LoVo (cell line): ENCODE measurements at places on chromosomes 2 and 18.

- no peak for DNase-seq
These were observed 21.5 kb downstream of the IL1RN start for GRCh38 chr2:113148606-113149552.

DNA sequence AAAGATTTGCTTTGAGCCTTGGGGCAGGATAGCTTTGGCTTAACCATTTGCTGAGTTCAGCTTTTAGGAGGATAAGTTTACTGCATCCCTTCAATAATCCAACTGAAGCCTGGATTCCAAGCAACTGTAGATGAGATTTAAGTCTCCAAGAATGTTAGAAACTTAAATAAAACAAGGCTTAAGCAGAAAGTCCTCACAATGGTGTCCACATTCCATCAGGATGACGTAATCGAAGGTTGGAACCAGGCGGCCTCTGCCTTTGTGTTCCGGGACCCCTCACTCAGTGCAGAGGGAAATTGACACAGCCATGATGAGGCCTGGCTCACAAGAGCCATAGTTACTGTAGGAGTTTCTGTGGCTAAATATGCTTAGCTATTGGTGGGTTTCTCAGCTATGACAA, 260.4 kb downstream of the LPIN1 start:
- DNase-seq: no peak

GRCh38 chr2:238108423-238109183, 8.5 kb downstream of the ESPNL start:
- DNase-seq: no peak

GRCh38 chr2:209696836-209697711, 74.6 kb upstream of the UNC80 start:
- DNase-seq: no peak

DNA sequence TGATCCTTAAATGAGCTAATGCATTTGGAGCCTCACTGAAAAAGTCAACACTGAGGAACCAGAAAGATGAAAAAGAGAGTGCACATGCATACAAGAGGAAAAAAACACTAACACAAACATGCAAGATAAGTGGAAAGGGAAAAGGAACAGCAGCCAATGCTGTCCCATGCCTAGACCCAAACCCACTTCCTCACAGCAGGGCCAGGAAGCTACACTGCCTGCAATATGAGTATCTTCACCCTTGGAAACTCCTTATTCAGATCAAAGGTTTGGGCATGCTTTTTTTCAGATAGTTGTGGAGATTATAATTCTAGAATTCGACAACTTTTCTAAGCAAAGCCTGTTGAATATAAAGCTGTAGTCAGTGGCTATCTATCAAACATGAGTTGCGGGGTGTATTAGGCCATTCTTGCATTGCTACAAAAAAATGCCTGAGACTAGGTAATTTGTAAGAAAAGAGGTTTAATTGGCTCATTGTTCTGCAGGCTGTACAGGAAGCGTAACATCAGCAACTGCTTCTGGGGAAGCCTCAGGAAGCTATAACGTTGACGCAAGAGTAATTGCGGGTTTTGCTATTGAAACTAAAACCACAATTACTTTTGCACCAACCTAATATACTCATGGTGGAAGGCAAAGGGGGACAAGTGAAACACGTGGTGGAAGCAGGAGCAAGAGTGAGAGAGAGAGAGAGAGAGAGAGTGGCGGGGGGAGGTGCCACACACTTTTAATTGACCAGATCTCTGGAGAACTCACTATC, 138.2 kb downstream of the MBD2 start:
- no peak for DNase-seq

DNA sequence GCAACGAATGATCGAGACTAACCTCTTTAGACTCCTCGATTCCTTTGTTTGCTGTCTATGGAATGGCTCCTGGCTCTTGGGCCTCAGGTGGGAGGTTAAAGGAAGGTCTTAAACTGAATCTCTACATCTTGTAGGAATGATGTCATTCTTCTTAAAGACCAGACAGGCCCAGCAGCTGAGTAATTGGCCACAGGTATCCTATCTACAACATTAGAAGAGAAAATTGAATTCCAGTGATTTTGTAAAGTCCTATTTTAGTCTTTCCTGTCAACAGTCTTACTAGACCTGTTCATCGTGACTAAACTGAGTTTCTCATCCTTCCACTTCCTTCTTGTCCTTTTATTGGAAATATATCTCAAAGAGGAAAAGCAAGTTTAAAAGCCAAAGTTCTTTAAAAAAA, 274.8 kb downstream of the ALPK2 start:
- no peak for DNase-seq

DNA sequence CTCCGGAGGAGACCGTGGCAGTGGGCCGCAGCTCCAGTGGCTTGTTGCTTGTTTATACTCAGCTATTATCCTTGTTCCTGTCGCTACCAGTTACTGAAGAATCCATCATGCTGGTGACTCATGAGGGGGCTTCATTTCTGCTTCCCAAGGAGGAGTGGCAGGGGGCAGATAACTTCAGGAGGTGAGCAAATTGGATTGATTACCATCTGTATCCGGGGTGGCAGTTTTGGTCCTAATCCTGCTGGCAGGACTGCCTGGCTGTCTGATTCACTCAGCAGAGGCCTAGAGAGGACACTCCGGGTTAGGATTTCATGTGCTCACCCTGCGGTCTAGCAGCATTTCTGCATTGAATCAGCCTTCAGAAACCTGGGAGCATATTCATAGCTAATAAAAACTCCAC, 230.0 kb downstream of the ACTR3 start:
- no peak for DNase-seq

- no peak for DNase-seq
These were observed 48.9 kb downstream of the STK25 start for GRCh38 chr2:241459520-241459919.

GRCh38 chr2:72917138-72917876, at the start of gene EMX1:
Gene EMX1, plus strand, starts transcription at chr2:72917519. Its CDS starts 334 bp downstream, at chr2:72917853.
- DNase-seq: peak; percentile 83

DNA sequence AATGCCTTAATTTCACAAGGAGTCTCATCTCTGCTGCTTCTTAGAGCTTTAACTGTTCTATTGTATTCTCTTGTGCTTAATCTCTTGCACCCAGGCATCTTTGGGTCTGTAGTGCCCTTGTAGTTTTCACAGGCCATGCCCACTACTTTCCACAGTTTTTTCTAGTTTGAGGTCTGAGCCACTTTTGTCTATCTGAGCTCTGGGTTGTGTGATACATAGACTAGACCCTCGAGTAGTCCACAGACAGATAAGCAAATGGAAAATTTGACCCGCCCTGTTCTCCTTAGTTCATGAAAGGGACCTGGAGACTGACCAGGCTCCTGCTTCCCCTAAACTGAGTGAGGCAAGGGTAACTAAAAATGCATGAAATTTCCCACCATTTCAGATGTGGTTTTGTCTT, 466.8 kb upstream of the ZEB2 start:
- DNase-seq: no peak

DNA sequence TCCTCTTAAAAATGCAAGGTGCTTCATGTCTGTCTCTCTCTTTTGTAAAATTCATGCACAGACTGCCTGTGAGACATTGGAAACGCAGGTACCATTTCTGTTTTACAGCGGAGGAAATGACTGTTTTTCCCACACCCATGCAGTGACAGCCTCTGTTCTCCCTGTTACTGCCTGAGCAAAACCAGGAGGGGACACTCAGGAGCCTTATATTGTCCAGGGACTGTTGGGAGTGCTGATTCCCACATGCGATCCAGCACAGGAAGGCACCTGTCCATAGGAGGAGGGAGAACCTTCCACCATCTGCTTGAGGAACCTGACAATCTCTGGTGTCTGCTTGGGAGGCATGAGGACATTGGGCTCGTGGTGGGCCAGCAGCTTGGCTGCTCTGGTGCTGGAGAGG, 36.9 kb upstream of the RAB6D start:
- no peak for DNase-seq

DNA sequence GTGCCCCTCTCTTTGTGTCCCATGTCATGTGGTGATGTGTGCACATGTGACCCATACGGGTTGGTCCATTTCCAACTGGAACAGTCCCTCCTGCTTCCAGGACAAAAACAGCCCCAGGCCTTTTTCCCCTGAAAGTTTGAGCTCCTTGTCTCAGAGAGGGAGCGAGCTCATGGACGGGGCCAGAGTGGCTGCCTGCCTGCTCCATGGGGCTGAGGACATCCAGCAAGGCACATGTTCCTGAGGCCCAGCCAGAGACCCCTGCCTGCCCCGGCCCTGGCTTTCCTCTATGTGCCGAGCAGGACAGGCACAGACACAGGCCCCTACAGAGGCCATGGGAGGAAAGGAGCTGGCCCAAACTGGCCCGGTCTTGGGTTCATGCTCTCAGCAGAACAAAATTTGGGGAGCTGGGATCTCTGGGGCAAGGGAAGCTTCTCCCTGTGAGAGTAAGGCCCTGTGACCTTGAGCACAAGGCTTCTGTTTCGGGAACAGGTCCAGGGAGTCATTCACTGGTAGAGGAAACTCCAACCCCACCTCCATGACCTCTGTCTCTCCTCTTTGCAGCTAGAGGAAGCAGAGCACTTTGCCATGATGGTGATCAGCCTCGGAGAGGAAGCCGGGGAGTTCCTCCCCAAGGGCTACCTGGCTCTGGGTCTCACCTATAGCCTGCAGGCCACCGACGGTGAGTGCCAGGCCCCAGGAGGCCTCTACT, 105.8 kb upstream of the MCFD2 start:
- DNase-seq: no peak

DNA sequence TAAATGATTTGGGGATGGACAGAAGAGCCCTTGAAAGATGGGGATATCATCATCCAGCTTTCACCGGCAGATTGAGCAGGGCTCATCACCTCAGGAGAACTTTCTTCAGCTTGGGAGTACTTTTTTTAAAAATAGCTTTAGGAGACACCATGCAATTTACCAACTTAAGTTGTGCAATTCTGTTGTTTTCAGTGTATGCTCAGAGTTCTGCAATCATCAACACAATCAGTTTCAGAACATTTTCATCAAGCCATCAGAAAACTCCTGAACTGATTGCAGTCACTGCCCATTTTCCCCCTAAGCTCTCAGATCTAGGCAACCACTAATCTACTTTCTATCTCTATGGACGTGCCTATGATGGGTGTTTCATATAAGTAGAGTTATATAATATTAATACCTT, 117.7 kb downstream of the CRIM1 start:
- DNase-seq: no peak

DNA sequence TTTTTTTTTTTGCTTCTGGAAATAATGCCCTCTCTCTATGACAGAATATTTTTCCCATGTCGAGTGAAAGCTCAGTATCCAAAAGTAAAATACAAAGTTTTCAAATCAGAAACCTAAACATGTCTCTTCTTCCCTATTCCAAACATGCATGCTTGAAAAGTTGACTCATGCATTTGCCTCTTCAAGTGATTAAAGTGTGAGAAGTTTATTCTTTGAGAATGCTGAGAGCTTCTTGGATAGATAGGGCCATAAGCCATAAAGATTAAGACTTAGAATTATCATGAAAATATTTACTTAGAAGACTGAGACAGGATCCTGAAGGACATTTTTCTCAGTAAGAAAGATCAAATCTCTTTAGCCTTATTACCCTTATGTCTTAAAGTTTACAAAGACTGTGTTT, 98.6 kb upstream of the EPB41L5 start:
- DNase-seq: no peak

GRCh38 chr2:104952976-104953375, 84.9 kb upstream of the MRPS9 start:
- DNase-seq: no peak

GRCh38 chr2:71670430-71670795, 217.1 kb downstream of the DYSF start:
- DNase-seq: no peak

DNA sequence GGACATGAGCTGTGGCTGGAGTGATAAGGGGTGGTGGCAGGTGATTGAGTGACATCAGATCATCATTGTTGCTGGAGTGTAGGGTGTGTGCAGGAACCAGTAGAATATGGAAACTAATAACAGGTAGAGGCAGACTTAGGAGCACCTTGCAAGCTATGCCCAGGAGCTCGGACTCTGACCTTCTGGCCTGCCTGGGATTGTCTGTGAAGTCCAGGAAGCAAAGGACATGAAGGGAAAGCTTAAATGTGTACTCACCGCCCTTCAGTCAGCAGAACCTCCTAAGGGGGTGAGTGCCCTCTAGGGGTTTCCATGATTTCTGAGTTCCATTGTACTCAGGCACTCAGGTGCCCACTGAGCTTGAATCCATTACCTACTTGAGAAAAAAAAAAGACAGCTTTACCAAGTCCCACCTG, 104.2 kb downstream of the CRIM1 start:
- peak; percentile 57 for DNase-seq

- no peak for DNase-seq
These were observed 113.5 kb downstream of the EFEMP1 start for GRCh38 chr2:55809875-55810621.

GRCh38 chr2:222424729-222425671, 657 bp downstream of the SGPP2 start:
- peak; percentile 29 for DNase-seq

DNA sequence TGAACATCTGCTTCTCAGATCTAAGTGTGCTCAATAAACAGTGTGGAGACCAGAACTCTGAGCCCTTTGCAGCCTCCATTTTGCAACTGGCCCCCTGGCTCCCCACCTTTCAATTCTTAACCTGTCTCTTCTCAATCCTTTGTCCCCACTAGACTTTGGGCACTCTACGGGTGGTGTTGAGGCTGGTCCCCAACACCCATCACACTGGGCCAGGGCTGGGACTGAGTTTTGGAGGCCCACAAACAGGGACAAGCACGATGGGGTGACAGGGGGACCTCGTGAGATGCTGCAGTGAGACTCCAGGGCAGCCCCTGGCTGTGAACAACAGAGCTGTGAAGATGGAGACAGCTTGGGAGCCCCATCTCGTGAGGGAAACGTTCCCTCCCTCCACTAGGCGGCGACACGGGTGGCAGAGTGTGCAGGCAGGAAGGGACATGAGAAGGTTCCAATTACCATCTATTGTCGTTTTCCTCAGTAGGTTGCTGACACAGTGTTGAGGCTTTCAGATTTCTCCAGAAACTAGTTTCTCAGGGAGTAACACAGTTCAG, 1.2 kb downstream of the ANKMY1 start:
- DNase-seq: no peak

GRCh38 chr2:216635171-216635570, 2.0 kb downstream of the IGFBP2 start:
- DNase-seq: no peak

DNA sequence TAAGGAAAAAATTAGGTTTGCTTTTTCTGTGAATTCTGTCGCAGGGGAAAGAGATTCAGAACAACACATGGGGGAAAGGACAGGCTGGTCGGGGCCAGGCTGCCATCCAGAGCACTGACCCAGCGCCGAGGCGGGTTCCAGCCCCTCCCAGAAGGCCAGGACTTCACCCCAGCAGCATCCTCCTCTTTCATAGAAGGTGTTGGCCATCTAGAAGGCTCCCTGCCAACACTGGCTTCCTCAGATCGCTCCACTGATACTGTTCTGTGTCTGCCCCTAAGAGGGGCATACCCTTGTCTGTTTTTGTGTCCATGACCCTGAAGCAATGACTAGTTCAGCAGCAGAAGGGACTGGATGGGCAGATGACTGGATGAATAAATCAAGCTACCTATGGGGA, 144.5 kb downstream of the HDAC4 start:
- DNase-seq: no peak
